ENCODE measurements at places on chromosomes 11 and 22.

DNA sequence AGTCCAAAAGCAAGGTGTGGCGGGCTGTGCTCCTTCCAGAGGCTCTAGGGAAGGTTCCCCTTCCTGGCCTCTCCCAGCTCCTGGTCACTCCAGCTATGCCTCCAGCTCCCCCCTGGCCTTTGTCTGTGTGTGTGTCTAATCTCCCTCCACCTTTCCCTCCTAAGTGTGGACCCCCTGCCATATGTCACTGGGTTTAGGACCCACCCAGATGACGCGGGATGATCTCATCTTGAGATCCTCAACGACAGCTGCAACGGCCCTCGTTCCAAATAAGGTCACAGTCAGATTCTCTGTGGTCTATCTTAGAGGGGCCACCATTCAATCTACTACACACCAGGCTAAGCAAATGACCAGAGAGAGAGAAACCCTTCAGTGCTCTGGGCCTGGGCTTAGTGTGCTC, 107.9 kb downstream of the ARHGAP8 start:
- no peak for DNase-seq

- no peak for DNase-seq
Observed at GRCh38 chr22:47187176-47187957, 424.9 kb downstream of the TBC1D22A start.

- peak; percentile 15 for DNase-seq
Observed at GRCh38 chr22:20771918-20772625, 1.8 kb upstream of the SERPIND1 start.

DNA sequence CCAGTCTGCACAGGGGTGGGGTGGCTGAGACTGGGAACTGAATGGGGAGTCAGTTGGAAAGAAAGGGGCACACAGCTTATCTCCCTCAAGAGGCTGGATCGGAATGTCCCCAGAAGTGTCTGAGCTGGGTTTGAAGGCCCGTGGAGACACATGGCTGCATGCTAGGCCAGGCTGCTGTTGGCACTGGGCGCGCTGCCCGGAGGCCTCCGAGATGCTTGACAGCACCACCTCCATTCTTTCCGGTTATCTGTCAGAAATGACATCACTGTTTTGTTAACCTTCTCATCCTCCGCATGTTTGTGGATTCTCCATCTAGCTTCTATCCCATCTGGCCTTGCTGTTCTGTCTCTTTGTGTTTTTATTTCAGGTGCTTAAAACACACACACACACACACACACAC, 85.5 kb downstream of the APIP start:
- DNase-seq = no peak

DNA sequence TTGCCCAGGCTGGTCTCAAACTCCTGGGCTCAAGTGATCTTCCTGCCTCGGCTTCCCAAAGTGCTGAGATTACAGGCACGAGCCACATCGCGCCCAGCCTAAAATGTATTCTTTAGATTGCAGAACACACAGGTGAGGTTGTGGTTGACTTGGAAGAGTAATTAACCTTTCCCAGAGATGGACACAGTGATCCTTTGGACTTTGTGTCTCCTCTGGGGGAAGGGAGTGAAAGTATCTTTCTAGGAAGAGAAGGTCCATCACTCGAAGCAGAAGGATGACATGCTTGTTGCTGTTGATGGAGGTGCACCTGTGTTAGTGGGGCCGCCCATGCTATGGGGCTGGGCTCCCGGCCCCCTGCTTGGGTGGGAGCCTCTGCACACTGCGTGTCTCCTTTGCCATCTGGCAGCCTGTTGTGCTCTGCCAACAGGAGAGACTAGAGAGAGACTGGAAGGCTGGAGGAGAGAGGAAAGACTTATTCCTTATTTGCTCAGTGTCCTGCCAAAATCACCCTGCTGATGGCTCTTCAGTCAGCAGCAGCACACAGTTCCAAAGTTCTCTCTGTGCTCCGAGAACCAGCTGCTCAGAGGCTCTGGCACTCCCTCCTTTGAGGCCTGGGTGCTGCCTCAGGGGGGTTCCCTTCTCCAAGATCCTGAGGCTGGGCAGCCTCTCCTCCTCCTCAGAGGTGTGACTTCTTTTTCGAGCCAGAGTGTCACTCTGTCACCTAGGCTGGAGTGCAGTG, 33.1 kb upstream of the CYB5R3 start:
- DNase-seq = no peak

DNA sequence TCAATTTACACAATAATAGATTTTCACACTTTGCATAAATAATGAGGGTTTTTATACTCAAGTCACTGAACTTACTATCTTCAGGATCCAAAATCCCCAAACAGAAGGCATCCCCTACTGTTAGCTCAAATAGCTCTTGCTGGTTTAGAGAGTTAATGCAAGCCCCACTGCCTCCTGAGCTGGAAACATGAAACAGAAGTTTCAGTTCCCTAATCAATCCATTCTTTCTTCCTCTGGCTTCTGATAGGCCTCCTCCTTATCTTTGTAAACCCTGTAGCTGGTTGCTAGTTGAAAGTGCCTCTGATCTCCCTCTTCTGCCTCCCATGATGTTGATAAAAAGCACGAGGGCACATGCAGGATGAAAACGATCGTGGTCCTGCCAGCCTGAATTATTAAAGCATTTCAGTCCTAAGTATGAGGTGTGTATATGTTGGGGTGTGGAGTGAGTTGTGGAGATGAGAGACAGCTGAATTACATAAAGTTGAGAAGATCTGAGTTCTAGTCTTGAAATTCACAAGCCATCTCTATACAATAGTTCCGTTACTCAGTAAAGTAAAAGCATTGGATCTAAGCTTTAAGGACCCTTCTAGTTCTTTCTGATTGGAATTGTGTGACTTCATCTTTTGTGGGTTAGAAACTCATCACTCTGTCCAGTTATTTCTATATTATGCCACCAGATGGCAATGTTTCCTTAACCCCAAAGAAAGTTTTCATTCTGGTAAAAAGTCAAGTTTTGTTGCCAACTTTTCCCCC, 35.0 kb upstream of the EHF start:
- DNase-seq = peak; percentile 61

- no peak for DNase-seq
Observed at GRCh38 chr22:27452922-27453321, 348.6 kb downstream of the MN1 start.

GRCh38 chr22:48171271-48171691, 1408.8 kb downstream of the TBC1D22A start:
- DNase-seq = no peak

- no peak for DNase-seq
Observed at GRCh38 chr22:35563211-35563610, 22.6 kb downstream of the RASD2 start.

DNA sequence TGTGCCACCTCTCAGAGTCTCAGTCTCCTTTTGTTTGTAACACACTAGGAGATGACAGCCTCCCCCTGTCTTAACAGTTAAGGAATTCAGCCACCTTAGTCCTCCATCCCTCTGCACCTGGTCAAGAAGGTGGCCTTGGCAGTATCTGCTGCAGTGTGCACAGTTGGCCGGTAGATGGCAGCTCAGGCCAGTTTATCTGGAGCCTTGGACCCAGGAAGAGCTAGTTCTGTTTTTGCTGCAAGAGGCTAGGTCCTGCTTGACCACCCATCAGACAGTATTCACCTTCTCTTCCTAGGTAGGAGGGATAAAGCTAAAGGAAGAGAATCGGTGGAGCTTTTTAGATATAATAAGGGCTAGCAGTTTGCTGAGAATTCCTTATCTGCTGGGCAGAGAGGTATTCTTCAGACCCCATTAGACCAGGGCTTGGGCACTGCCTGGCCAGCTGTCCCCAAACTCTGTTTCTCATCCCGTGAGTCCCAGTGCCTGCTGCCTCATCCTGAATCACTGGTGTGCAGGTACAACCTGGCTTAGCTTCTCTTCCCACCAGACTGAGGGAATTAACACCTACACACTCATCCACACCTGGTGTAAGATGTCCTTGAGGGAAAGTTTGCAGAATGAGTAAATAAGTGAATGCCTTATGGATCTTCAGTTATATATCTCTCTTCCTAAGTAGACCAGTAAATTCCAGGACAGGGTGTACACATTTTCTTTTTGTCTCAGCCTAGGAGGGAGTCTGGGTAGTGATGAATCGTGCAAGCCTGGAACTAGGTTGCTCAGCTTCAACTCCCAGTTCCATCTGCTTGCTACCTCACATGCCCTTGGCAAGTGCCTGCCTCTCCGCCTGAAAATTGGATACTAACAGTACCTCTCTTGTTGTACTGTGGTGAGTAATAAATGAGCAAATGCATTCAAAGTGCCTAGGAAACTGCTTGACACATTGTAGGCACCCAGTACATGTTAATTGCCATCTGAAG, 70.8 kb upstream of the NARS2 start:
- peak; percentile 73 for DNase-seq

- DNase-seq = no peak
Observed at GRCh38 chr22:22728382-22728781, 84.0 kb downstream of the GGTLC2 start.

- DNase-seq = no peak
Observed at GRCh38 chr11:14417617-14418374, 58.8 kb upstream of the RRAS2 start.

DNA sequence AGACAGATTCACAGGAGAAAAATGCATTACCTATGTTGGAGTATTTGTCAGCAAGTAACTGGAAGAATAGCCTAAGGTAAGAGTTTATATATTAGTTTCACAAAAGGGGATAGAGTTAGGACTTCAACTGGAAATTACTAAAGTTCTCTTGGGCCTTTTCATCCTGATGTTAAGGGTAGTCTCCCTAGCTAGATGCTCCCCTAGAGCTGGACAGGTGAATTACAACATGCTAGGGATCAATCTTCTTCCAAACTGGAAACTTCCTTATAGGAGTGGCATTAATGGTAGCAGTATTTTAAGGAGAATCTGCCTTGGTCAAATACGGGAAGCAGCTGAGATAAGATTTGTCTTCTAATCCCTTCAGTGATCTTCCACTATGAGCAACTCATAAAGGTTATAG, 632.8 kb upstream of the RAG2 start:
- DNase-seq = peak; percentile 2

Measured in NAMALWA (cell line).